ENCODE measurements at places on chromosomes 7 and 10.

DNA sequence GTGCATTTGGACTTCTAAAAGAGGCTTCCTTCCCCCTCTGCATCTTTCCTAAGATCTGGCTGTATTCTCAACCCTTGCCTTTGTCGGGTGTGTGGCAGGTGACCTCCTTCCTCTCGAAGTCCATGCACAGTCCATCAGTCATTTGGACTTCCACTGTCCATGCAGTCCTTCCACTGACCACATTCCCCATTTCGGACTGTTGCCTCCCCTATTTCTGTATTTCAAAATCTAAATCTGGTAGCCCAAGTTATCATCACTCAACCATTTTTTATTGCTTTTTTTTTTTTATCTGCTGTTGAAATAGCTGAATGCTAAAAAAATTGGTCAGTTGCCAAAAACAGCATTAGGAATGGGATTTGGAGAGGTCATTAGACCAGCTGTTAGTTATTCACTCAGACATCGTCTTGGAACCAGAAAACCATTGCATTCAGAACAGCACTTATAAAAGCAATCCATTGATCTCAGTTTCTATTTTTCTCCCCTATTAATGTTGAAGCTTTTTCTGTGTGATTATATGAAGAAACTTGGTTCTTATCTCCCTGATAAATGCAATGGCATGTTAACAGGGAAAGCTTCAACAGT lies 575.6 kb downstream of the KIF20B start:
- no peak for DNase-seq

GRCh38 chr10:111316722-111317212 lies 239.9 kb downstream of the ADRA2A start:
- no peak for DNase-seq

- DNase-seq = no peak
Observed at GRCh38 chr10:65416094-65416493, 1509.7 kb upstream of the LRRTM3 start.

GRCh38 chr10:111158595-111158994 lies 81.8 kb downstream of the ADRA2A start:
- DNase-seq = no peak

- no peak for DNase-seq
Observed at GRCh38 chr10:50593523-50594376, 30.0 kb downstream of the SGMS1 start.

GRCh38 chr7:155009570-155010157 lies 6.7 kb upstream of the PAXIP1 start:
- DNase-seq = no peak

DNA sequence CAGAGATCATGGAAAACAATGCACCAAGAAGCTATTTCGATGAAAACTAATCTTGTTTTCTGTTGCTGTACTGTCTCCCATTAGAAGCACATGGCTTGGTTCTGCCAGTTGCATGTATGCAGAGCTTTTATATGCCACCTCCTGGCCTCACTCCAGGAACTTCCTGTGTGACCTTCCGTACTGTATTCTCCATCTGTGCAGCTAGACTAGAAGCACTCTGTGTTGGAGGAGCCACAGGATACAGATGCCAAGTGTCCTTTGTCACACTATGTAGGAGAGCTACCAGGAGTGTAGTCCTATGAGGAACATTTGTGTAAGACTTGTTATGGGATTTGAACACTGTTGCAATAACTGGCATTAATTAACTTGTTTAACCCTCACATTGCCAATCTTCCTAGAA lies 503.5 kb upstream of the TPK1 start:
- no peak for DNase-seq

- no peak for DNase-seq
Observed at GRCh38 chr7:50822110-50822509, 39.4 kb upstream of the GRB10 start.

DNA sequence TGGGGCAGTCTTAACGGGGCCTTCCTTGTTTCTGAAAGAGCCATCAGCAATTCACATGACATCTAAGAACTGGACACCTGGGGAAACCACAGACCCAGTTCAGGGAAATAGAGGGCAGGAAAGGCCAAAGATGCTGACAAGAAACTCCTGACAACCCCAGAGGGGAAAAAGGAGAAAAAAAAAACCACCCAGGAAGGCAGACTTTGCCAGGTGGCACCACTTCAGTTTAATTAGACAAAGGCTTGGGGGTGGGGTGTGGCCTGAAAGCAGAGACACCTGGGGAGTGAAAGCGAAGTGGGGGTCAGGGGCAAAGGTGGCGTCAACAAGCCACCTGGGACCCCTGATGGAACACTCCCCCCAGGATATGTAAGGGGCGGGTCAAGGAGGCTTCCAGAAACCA lies 53.6 kb downstream of the RAB11FIP2 start:
- DNase-seq = no peak

DNA sequence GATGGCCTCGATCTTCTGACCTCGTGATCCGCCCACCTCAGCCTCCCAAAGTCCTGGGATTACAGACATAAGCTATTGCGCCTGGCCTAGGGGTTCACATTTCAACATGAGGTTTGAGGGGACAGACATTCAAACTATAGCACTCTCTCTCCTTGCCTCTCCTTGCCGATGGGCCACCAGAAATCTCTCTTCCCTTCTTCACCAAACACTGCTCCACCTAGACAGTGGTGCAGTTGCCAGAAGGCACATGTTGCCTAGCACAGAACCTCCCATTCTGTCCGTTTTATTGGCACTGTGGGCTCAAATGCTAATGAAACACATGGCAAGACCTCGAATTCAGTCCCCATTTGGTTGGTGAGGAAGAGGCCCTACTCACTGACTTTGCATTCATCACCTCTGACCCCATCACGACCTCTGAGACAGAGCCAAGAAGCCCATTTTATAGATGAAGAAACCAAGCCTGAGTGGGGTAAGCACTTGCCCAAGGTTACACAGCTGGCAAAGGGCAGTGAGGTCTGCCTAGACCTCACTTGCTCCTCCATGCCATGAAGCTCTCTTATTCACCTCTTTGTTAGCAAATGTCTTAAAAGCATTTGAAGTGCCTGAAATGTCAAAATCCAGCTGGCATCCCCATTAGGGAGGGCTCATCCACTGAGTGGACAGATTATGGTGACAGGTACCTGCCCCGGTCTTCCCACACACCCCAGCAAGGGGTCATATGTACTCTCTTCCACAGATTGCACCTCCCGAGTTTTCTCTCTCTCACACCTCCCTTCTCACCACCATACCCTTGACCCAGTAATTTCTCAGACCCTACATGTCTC lies 34.0 kb downstream of the GPRIN2 start:
- DNase-seq = peak; percentile 60

- DNase-seq = no peak
Observed at GRCh38 chr7:17746020-17746530, 194.2 kb downstream of the SNX13 start.

GRCh38 chr10:76899490-76899889 lies 738.1 kb downstream of the KCNMA1 start:
- DNase-seq = no peak

DNA sequence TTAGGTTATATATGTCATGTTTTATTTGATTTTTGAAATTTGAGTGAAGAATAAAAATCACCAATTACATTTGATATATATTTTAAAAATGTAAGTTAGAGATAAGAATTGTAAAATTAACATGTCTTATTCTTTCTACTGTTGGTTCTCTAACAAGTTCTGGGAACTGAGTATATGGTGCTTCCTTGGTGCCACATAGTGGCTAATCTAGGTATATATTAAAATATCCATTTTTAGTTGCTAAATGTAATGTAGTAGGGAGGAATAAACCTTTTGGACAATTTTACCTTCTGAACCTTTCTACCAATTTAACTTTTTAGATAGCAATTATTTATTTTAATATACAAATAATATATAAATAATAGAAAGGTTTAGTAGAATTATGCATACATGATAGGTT lies 17.5 kb downstream of the CFAP69 start:
- no peak for DNase-seq

- DNase-seq = no peak
Observed at GRCh38 chr7:125468855-125469174, 539.2 kb upstream of the POT1 start.

GRCh38 chr10:17181751-17182150 lies 19.7 kb downstream of the TRDMT1 start:
- DNase-seq = no peak

- no peak for DNase-seq
Observed at GRCh38 chr7:114823290-114823689, 98.6 kb upstream of the MDFIC start.

DNA sequence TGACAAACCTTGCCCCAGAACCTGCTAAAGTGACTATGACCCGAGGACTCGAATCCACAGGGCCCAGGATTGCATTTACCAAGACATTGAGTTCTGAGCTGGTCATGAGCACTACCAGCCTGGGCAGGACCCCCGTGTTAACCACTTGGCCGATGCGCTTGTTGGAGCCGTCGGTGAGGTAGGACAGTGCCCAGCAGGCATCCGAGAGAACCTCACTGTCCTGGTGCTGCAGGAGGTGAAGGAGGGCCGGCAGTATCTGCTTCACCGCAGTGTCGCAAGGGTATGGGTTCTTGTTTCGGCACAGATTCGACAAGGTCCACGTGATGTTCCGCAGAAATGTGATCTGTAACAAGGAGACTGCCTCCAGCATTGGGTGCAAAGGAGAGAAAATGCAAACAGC lies 19.7 kb downstream of the KPNA7 start:
- DNase-seq = no peak

- DNase-seq = no peak
Observed at GRCh38 chr10:61898435-61898778, 3.1 kb upstream of the ARID5B start.

GRCh38 chr10:122293961-122294380 lies 22.9 kb downstream of the BTBD16 start:
- DNase-seq = no peak

DNA sequence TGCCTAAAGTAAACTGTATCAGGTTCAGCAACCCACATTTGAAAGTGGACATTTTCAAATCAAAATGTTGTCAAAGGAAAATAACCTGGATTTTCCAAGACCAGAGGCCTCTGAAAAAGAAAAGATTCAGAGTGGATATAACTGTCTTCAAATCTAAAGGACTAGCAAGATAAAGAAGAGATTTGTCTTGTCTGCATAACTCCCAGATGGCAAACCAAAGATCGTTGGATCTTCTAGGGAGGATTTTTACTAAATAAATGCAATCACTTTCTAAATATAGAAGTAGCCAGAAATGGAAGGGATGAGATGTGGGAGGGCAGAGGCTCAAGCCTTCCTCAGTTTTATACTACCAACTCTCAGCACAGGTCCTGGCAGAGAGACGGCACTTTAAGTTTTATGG lies 39.0 kb downstream of the CABCOCO1 start:
- no peak for DNase-seq

DNA sequence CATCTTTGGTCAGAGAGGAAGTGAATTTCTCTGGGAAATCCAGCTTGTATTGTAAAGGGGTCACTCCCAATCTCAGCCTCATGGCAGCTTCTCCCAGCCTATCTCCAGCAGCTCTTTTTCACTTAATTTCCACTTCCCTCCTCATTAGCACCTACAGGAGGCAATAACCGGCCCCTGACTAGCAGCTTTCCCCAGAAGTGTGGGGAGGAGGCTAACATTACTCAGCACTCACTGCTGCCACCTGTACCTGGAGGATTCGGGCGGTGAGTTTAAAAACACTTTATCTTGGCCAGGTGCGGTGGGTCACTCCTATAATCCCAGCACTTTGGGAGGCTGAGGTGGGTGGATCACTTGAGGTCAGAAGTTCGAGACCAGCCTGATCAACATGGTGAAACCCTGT lies 3.8 kb downstream of the NODAL start:
- DNase-seq = no peak

DNA sequence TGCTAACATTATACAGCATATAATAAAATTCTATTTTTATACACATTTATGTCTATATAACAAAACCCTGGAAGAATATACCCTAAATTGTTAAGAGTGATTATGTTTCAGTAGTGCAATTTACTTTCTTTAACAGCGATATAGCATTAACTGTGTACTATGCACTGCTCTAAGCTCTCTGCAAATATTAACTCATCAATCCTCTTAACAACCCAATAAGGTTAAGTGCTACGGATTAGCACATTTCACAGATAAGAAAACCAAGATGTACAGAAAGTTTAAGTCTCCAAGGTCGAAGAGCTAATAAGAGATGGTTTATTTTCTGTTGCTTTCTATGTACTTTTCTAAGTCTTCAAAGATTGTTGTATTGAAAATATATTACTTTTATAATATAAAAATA lies 95.8 kb downstream of the SEMA3C start:
- no peak for DNase-seq

GRCh38 chr10:95601116-95601719 lies 40.0 kb upstream of the SORBS1 start:
- DNase-seq = peak; percentile 63

DNA sequence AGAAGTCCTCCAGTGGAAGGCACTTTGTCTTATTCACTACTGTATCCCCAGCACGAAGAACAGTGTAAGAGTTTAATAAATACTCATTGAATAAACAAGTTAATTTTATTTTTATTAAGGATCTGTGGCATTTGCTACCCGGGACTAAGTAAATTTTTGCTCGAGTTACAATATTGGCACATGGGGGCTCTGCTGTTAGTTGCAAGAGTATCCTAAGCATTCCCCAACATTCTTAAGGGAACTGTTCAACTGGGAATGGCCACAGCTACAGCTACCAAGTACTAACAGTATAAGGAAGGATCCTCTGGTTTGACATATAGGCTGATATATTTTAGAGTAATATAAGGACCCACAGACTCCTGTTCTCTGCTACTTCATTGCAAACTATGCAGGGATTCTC lies 8.7 kb upstream of the LRRTM3 start:
- no peak for DNase-seq

- DNase-seq = no peak
Observed at GRCh38 chr7:7889791-7890568, 78.6 kb upstream of the GLCCI1 start.
